Activated T-helper 2 cell treated with anti-CD3 and anti-CD28 coated beads, Interferon-gamma antibody, Interleukin-2, Interleukin-4, amounts not matched to agents 10 μg/mL and 5 μg/mL and 100 μg/mL, durations not matched to agents 14 hours and 24 hours and 36 hours (primary cell): ENCODE measurements at places on chromosomes 1 and 21.

GRCh38 chr1:166272155-166272554 lies 105.4 kb upstream of the FAM78B start:
- DNase-seq = no peak

DNA sequence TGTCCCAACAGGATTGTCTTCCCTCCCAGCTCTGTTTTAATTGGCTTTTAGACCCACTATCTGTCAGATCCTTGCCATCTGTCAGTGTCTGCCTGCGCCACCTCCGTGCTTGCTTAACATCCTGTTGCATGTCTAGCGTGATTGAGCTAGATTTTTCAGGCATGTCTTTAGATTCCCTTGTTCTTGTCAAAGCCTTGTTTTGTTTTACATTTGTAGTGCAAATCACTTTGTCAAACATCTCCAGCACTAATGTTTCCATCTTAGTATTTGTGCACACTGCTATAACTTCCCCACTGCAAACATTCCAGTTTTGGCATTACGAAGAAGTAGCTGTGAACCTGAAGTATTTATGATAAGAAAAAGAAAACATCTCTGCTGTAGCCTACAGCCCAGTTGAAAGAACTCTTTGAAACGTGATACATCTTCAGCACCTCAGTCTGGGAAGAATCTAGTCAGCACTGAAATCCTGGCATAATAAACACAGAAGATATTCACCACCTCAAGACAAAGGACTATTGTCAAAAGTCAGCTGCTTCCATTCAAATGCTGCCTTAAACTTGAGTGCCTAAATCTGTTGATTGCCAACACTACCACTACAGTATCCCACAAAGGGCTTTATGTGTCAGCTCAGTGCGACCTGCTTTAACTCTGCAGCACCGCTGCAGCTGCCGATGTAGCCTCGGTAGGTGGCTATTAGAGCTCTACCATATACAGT lies 105.0 kb downstream of the FNBP1L start:
- DNase-seq = no peak

GRCh38 chr1:3050603-3051002 lies 18.4 kb upstream of the PRDM16 start:
- no peak for DNase-seq

- DNase-seq = no peak
These were observed 29.3 kb downstream of the COP1 start for GRCh38 chr1:176177764-176178163.
